Anterior cingulate cortex (tissue), 58 donors: ENCODE measurements at places on chromosomes 11 and 22.

DNA sequence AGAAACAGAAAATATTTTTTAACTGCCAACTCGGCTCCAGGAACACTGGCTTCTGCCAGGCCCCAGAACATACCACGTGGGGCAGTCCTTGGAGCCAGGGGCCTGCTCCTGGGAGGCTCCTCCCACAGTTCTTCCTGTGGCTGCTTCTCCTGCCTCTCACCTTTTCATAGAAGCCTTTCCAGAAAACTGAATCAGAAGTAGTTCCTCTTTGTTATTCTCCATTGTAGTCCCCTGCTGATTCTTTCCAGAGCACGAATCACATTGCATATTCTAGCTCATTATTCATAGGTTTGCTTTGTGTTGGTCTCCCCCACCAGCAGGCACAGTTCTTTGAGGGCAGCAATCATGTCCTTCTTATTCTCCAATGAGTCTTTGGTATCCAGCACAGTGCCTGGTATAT, 106.0 kb downstream of the EFCAB6 start:
- no peak for DNase-seq

DNA sequence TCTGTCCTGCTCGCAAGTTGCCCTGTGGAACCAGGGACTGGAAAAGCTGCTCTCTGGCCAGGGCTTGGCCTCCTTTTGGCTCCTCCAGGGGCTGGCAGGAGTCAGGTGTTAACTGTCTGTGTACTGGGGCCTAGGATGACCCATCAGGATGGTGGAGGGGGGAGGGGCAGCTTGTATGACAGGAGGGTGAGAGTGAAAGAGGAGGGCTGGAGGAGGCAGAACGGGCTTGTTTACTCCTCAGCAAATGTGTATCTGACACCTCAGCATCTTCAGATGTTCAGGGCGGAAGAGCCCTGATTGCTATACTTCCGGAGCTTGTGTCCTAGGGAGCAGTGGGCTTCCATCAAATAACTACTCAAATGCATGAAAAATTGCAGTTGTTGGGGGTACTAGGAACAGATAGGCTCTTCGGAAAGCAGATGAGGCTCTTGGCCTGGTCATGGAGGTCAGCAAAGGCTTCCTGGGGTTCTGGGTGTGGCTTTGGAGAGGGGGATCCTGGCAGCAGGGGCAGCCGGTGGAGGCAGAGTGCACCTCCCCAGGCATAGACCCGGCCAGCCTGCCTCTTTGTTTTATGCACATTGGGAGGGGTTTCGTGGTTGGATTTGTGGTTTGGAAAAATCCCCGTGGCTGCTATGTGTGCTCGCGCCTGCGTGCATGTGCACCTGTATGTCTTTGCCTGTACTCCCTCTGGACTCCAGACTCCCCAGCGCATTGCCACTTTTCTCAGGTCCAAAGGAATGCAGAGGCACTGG, 31.2 kb downstream of the CD82 start:
- DNase-seq: no peak

DNA sequence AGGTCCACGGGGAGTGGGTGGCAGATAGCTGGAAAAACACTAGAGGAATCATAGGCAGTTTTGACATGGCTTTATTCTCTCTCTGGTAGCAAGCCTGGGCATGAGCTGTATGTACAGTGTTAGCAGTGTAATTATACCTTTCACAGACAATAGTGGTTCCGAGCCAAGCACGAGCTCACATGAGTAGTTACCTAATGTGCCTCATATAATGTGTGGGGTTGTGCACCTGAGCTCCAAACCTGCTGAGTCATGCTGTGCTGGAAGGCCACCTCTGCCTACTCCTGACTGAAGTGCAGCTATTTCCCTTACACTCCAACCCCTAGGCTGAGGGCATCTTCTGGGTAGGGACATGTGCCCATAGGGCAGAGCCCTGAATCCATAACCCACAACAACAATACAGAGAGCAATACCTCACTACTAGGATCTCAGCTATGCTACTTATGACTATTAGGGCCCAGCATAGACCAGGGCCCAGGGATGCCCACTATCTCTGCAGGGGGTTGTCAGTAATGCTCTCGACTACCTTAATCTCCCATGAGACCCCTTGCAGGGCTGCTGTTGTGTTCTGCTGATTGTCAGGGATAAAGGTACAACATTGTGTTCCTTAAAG, 432.1 kb downstream of the DYNC2H1 start:
- DNase-seq: no peak

GRCh38 chr11:77502346-77502905, 28.5 kb upstream of the PAK1 start:
- no peak for DNase-seq

DNA sequence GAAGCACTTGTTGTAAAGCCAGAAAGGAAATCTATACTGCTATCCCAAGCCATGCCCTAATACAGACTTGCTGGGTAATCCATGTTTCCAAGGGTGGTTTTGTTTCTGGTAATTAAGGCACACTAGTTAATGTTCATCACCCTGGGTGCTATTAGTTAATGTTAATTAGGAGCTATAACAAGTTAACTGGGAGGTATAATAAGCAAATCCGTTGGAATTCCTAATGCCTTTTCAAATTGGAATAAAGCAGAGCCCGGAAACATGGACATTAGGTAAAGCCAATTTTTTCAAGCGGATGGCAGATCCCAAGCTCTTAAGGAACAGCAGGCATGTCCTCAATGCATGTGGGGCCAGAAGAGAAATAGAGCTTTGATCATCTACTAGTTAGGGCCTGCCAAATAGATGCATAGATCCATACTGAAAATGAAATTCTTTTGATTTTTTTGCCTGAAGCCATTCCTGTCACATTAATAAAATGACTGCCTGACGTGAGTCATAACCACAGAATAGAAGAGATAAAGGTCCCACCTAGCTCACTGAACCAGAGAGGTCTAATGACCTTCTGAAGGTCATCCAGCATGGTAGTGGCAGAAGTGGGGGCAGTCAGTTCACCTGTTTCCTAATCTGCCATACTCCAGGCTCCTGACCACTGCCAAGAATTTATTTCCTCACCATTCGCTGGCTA, 28.5 kb upstream of the CCDC34 start:
- DNase-seq: no peak

DNA sequence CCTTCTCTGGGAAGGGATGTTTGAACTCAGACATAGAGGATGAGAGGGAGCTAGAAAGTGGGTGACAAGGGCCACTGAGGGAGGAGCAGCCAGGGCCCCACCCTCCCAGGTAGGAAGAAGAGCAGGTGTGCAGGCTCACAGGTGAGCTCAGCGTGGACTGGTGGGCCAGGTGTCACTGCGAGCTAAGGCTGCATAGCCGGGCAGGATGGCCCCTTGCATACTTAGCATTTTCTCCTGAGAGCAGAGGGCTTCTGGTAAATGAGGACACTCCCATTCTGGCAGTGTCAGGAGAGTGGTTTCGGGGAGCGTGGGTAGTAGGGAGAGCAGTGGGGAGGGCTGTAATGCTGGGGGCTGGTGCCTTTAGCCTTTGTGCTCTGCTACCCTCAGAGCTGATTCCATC, 843.4 kb downstream of the TBC1D22A start:
- no peak for DNase-seq

DNA sequence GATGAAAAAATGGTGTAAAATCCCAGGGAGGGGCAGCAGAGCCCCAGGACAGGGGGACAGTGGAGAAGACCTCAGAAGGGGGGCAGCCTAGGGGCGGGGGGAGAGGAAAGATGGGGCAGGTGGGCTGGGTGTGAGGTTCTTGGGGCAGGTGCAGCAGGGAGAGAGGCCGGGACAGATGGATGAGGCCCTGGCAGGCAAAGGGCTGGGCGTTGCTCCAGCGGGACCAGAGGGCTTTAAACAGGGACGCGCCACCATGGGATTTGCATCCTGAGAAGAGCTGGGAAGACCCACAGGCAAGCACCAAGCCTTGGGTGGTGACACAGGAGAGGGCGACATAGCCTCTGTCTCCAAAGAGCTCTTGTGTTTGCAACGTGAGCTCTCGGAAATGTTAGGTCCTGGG, 1342.8 kb downstream of the TBC1D22A start:
- no peak for DNase-seq

DNA sequence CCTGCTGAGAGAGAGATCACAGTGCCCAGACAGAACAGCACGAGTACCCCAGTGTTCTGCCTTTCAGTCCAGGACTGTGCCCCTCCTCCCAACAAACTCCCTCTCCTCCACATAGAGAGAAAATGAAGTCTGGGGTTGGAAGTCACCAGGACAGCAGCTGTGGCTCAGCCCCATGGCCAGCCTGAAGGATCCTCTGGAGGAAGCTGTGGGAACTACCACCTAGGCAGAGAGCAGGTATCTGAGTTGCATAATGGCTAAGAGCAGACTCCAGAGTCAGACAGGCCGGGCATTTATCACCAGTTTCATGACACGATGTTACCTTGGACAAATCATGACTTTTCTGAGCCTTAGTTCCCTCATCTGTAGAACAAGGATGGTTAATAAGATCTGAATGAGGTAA, 61.2 kb upstream of the RRAS2 start:
- DNase-seq: no peak

GRCh38 chr11:114783805-114784204, 105.5 kb downstream of the NXPE2 start:
- DNase-seq: no peak

GRCh38 chr11:62732830-62733229, 4.5 kb downstream of the TTC9C start:
- no peak for DNase-seq

- no peak for DNase-seq
Measured at GRCh38 chr22:27387561-27387960, 414.0 kb downstream of the MN1 start.

DNA sequence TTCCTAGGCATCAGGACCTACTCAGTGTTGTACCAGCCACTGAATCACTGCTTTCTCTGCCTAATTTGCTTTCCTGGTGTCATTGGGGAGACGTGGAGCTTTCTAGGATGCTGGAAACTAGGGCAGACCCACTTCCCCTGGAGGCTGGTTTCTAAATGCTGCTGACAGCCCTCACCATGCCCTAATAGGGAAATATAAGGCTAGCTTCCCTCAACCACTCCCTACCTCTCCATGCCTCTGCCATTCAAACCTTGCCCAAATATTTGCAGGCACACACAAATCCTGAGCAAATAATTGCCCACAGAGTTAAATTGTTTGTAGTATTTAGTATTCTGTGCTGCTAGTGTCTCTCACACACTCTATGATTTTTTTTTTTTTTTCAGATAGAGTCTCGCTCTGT, 310.2 kb downstream of the DDX10 start:
- DNase-seq: no peak

DNA sequence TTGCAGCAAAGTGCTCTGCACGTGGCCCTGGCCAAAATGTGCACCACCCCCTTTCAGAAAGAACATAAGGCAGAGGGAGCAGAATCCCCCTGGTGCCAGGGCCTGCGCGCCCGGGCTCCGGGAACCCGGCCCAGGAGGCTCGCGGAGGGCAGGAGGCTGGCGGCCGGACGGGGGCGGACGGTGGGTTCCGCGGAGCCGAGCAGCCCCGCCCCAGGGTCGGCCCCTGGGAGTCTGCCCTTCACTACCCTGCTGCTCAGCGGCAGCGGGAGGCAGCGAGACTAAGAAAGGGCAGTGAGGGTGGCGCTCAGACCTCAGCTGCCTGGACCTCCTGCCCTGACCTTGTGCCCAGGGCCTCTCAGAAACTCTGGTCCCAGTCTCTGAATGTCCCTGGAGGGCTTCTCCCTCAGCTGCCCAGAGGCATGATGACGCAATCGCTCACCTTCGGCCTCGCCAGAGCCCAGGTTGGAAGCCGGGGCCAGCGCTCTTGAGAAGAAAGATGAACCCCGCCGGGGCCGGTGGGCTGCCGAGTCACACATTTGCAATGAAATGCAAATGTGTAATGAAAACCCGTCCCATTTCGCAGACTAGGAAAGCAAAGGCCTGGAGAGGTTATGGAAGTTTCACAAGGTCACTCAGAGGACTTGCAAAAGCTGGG, 1.1 kb upstream of the CLMP start:
- DNase-seq: no peak

- no peak for DNase-seq
Measured at GRCh38 chr22:29994027-29994715, 86.1 kb upstream of the HORMAD2 start.

- no peak for DNase-seq
Measured at GRCh38 chr11:7098235-7098832, 9.5 kb downstream of the RBMXL2 start.

DNA sequence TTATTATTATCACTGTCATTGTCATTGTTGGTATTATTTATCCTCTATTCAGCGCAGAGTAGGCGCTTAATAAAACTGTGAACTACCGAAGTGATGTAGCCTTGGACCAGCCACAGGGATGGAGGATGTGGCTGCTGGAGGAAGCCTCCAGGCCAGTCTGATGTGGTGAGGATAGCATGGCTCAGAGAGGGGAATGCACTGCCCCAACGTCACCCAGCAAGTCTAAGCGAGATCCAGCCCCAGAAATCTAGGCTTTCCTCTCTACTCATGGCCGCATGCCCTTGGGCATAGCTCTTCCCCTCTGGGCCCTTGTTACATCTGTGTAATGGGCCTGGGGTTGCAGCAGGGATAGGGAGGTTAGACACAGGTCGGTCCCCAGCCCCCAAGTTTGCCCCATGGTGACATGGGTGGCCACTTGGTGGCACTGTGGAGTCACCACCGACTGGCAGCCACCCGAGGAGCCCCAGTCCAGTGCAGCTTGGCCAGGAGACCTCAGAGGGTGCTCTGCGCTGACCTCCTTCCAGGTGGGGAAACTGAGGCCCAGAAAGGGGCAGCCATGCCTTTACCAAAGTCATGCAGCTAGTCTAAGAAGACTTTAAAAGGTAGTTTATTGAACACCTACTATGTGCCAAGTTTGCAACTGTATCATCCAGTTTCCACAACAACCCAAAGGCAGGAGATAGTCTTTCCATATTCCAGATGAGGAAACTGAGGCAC, 395.7 kb downstream of the MN1 start:
- no peak for DNase-seq

DNA sequence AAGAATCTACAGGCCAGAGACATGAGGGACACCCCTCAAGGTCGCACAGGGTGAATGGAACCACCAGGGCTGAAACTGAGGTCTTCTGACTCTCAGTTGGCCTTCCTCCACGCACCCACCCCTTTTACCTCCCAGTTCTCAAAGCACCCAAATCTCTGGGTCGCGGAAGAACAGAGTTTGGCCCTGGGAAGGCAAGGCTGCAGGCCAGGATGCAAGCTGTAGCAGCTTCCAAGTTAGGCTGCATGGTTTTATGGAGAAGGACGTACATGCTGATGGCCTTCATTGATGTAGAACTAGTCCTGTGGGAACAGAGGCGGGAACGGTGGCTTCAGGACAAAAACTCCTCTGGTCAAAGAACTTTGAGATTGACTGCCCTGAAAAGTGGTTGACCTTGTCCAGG, 143.5 kb upstream of the B3GAT1 start:
- no peak for DNase-seq

- no peak for DNase-seq
Measured at GRCh38 chr11:133886029-133886428, 40.7 kb upstream of the SPATA19 start.
